GM18507 (cell line): ENCODE measurements at places on chromosomes 3 and 15.

DNA sequence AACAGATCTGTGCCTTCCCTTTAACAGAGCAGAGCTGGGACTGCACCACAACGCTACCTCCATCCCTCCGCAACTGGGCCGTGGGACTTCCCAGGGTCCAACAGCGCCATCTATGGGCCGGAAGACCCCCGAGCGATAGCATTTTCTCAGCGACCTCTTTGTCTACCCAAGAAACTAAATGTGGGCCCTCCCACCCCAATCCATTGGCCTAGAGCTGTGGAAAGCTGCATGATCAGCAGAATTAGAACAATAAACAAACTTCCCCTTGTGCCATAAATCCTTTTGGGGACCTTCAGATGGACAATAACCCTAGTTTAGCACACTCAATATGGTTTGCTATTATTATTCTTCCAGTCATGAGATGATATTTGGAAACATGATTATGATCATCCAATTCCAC lies 74.8 kb upstream of the NTRK3 start:
- peak; percentile 23 for DNase-seq

GRCh38 chr15:63244399-63244798 lies 33.0 kb upstream of the APH1B start:
- no peak for DNase-seq

GRCh38 chr3:107524841-107525643 lies 2.3 kb downstream of the BBX start:
- no peak for DNase-seq

GRCh38 chr15:63634154-63634553 lies 37.0 kb downstream of the FBXL22 start:
- no peak for DNase-seq

- no peak for DNase-seq
These were observed 333.9 kb downstream of the TIGIT start for GRCh38 chr3:114627770-114628169.

DNA sequence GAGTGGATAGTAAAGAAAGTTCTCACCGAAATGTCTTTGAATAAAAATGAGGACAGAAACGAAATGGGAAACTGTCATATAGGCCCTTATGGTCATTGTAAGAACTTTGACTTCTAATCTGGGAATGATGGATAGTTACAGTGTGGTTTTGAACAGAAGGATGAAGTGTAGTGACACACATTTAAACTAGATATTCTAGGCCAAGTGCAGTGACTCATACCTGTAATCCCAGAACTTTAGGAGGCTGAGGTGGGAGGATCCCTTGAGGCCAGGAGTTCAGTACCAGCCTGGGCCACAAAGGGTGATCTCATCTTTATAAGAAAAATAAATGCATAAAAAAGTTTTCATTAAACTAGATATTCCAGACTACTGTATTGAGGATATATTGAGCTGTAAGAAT lies 452.8 kb downstream of the ROBO1 start:
- no peak for DNase-seq

GRCh38 chr3:120070263-120070981 lies 23.8 kb downstream of the GSK3B start:
- no peak for DNase-seq

DNA sequence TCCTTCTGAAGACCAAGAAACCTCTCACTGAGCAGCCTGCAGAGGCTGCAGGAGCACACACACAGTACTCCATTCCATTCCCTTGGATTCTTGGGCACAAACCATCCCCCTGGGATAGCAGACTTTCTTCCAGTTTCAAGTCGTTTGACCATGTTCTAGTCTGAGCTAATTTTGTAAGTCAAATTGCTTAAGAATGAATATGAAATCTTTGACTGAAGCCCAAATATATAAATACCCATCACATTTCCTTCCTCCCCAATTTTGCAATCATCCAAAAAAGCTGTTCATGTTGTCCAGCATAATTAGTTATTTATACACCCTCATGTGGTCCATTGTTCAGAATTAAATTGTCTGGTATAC lies 231.2 kb upstream of the TPRG1 start:
- DNase-seq: no peak

- DNase-seq: no peak
These were observed 39.4 kb upstream of the CCR2 start for GRCh38 chr3:46314517-46314916.

- DNase-seq: no peak
These were observed 94.1 kb downstream of the CHSY1 start for GRCh38 chr15:101157721-101158120.

DNA sequence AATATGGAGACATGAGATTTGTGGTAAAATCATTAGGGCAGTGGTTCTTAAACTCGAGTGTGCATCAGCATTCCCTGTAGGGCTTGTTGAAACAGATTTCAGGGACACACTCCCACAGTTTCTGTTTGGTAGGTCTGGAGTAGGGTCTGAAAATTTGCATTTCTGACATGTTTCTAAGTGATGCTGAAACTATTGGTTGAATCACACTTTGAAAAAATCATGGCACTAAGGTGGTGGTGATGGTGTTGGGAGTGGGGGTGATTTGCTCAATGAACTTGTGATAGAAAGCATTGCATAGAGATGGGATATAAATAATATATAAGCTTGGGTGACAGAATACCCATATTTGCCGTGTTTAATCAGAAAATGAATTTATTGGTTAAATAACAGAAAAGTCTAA lies 11.3 kb downstream of the MITF start:
- DNase-seq: no peak

GRCh38 chr3:12972781-12973702 lies 100.2 kb downstream of the IQSEC1 start:
- no peak for DNase-seq

- DNase-seq: no peak
These were observed 3.1 kb upstream of the ANPEP start for GRCh38 chr15:89817701-89818280.

GRCh38 chr3:130843441-130843840 lies 50.4 kb upstream of the ATP2C1 start:
- no peak for DNase-seq

DNA sequence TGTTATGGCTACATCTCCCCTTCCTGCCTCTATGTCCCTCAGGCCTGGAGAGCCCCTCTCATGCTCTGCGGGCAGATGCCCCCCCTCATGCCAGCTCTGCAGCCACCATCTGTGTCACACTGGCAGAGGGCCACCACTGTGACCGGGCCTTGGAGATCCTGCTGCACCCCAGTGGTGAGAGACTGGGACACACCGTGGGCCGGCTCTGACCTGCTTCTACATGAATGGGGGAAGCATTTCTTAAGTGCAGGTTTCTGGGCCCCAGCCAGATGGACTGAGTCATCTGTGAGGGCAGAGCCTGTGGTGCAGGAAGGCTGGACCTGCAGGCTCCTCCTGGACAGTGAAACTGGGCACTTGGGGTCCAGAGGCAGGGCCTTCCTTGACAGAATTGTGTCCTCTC lies 4.8 kb downstream of the VWA5B2 start:
- no peak for DNase-seq

DNA sequence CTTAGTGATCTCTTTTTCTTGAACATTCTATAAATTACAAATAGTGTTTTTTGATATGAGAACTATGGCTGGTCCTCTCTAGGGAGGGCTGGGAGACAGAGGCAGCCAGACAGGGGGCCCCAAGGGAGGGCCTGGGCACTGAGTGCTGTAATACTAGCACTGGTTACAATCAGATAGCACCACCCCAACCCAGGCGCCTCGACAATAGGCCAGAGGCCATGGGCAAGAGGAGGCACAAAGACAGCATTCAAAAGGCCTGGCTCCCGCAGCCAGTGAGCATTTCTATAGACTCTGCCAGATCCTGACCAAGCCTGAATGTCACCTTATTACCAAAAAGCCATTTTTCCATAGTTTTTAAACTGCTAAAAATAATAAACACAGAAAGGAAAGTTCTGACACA lies 158.5 kb downstream of the THRB start:
- DNase-seq: no peak

- no peak for DNase-seq
These were observed 8.4 kb downstream of the GOLM2 start for GRCh38 chr15:44296625-44297524.

GRCh38 chr15:64507293-64507802 lies 47.0 kb downstream of the ZNF609 start:
- peak; percentile 40 for DNase-seq

DNA sequence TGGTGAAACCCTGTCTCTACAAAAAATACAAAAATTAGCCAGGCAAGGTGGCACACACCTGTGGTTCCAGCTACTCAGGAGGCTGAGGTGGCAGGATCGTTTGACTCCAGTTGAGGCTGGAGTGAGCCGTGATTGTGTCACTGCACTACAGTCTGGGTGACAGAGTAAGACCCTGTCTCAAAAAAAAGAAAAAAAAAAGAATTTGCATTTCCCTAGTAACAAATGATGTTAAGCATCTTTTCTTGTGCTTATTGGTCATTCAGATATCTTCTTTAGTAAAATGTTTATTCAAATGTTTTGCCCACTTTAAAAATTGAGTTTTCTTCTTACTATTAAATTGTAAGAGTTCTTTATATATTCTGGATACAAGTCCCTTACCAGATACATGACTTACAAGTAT lies 48.7 kb downstream of the NFKBIZ start:
- DNase-seq: no peak

DNA sequence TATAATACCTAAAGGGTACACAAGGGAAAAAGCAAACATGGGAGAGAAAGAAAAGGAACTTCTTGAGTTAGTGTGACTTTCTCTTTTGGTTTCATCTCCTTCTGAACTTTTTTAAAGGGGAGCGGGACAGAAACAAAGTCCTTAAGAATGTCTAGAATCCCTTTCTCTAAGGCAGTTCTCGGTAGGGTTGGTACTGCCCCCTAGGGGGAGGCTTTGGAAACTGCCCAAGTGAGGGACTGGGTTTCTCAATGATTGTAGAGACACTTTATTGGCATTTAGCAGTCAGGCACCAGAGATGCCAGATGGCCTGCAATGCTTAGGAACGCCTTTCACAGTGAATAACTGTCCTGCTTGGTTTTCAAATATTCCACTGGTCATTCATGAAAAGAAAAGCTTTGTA lies 172.7 kb downstream of the WDR72 start:
- no peak for DNase-seq

DNA sequence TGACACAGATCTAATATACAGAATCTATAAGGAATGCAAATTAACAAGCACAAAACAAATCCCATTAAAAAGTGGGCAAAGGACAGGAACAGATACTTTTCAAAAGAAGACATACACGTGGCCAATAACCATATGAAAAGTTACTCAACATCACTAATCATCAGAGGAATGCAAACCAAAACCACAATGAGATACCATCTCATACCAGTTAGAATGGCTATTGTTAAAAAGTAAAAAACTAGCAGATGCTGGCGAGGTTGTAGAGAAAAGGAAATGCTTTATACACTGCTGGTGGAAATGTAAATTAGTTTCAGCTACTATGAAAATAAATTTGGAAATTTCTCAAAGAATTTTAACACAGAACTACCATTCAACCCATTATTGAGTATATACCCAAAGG lies 50.7 kb downstream of the ADAMTS17 start:
- DNase-seq: no peak

DNA sequence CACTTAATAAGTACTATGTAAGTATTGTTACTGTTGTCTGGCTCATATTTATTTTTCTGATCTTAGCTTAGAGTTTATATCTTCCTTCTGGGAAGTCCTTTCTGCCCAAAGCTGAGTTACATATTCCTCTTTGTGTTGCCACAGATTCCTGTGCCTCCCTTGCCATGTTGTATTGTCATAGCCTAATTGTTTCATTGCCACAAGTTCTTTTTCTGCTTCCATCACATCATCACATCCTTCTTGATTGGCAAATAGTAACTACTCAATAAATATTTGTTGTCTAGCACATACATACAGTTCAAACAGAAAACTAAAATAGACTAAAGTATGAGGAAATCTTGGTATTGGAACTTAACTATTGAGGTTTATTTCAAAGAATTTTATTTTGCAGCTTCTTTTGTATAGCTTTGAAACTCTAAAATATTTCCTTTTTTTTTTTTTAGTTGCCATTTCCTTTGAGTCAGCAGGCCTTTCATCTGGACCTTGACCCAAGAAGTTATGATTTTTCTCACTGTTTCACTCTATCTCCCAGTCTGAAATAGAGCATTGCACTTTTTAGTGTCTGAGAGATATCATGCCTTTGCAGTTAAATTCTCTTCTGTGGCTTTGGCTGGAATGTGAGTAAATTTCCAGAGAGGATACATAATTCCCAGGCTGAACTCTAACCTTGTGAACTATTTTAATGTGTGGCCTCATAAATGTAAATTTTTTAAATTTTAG lies 98.2 kb downstream of the ZNF609 start:
- DNase-seq: no peak

DNA sequence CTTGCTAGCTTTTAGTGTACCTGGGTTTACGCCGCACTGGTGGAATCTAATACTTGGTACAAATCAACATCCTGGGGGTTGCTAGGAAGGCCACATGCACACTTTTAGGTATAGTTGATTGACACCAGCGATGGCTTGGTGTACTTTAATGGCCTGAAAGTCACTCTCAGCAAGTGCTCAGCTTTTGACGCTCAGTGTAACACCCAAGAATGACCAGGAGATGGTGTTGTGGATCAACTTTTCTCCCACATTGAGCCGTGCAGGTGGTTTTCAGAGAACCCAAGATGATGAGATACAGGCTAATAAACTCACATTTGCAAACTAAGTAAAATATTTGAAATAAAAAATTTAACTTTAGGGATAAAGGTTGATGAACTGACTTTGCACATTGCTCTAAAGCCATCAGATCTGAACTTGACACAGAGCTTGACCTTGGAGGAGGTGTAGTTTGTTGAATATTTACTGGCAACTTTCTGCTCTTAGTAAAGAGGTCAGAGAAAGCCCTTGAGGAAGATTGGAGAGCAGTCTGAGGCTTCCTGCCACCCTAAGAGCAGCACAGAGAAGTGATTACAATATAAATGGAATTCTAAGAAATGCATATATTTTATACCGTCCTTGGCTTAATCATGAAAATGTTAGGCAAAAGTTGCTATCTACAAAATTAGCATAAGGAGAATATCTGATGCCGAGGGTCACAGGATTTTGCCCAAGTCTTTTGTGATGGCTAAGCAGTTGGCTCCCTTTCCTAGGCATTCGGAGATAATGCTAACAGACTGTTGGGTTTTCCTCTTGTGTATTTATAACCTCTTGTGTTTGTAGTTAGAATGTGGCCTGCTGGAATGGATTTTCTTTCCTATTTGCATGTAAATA lies 143.4 kb upstream of the RASGRP1 start:
- no peak for DNase-seq

DNA sequence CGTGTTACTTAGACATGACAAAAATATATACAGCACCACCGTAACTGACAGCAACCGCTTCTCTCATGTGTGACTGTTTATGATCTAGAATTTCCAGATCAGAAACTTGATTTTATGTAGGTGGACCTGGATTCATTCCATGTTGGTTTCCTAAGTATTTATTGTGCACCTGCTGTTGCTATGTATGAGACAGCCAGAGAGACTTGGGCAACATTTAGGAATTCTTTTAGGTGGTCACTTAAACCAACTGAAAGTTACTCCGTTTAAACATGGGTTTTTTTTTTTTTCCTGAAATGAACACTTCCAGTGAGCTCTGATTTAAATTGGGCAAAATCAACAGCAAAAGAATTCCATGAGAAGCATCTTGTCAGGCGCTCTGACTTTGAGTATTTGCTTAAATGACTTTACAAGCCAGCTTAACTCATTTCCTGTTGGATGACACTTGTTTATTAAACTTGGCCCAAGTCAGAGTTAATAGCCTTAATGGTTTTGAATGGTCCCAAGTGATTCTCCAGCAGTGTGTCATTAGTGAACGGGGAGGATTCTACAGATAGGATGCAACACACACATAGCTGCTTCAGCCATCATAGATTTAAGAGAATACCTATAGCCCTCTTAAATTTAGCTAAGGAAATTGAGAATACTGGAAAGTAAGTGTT lies 31.8 kb downstream of the MITF start:
- DNase-seq: no peak

- DNase-seq: no peak
These were observed 212.3 kb downstream of the RPLP1 start for GRCh38 chr15:69664572-69665571.
